ENCODE measurements at places on chromosomes 13 and 19. TPM values are rescaled to one million over a fixed set of nuclear protein-coding genes. Genes with fewer than 3 reads are reported as not detected.

GRCh38 chr13:23965346-23965745 is 68.0 kb upstream of the C1QTNF9B start:
- DNase-seq: no peak

- no peak for DNase-seq
Measured at GRCh38 chr13:83536941-83537340, 345.3 kb downstream of the SLITRK1 start.

GRCh38 chr19:19444681-19445155 is 39.2 kb downstream of the GATAD2A start:
- DNase-seq: no peak

- DNase-seq: no peak
Measured at GRCh38 chr19:47644199-47644598, 35.3 kb downstream of the BICRA start.

- DNase-seq: no peak
Measured at GRCh38 chr13:28047757-28048388, 52.5 kb downstream of the FLT3 start.

DNA sequence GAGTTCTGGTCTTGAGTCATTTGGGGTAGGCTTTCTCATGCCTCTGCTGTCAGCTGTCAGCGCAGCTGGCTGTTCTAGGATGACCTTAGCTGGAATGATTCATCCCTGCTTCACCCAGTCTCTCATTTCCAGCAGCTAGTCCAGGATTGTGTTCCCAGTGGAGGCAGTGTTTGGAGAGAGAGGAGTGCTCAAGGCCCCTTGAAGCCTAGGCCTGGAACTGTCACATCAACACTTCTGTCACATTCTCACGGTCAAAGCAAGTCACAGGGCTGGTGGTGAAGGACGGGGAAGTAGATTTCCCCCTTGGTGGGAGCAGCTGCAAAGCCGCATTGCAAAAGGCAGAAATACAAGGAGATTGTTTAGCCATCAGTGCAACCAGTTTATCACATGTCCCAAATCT is 15.2 kb downstream of the TPT1 start:
- peak; percentile 86 for DNase-seq

- peak; percentile 64 for DNase-seq
Measured at GRCh38 chr13:36275190-36276002, 22.2 kb downstream of the CCDC169 start.

DNA sequence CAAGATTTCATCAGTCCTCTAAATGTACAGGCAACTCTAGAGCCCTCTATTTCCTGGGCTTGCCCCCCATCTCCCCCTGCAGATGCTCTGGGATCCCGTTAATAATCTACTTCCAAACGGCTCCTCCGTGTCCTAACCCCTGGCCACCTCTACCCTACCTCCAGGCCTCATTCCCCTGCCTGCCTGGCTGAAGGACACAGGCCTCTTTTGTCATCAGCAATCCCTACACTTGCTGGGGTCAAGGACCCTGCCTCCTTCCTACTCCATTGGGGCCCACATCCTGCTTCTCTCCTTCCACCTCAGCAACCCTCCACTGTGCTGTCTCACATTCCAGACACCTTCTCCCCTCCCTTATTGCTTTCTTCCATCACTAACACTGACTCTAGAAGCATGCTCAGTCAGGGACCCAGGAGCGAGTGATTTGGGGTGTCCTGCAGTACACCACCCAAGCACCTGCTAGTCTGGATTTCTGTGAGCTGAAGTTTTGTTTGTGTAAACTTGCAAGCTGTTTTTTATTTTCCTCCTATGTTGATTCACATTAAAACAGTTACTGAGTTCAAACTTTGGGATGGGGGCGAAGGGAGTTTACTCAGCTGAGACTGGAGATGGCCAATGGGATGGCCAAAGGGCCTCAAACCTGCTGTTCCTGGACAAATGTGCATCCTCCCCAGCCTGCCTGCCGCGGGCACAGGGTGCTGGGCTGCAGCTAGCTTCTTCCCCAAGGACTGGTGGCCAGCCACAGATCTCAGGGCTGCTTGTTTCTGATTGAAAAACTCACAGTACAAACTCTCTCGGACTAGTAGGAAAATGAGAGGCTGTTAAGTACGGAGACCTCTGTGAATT is 314.7 kb downstream of the FOXO1 start:
- no peak for DNase-seq

DNA sequence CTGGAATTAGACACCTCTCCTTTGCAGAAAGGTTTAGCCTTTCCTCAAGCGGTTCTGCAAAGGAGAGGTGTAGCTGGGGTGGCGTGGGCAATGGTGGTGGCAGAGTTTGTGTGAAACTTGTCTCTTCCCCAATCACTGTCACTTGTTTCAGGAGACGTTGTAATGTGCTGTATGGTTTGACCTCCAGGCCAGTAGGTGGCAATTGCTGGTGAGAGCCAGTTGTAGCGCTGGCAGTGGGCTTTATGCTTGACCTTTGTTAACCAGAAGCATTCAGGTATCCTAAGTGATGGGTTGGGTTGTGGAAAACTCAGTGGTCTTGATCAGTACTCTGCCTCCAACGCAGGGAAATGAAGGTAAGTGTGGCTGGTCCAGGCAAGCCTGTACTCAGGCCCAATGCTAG is 12.7 kb upstream of the LILRA5 start:
- DNase-seq: no peak

DNA sequence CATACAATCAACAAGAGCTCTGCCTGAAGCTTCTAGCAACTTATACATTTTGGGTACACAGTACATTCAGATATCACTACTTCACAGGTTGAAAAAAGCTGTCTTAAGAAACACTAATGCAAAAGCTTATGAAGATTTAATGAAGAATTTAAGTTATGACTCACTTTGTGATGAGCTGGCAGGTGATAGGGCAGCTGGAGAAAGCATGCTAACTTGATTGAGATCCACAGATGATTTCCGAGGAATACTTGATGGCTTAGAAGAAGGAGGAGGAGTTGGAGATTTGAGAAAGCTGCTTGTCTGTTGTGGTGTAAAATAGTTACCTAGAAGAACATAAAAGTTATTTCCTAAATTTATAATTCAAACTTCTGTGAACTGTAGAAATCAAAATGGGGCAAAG is 23.3 kb downstream of the EXOSC8 start:
- no peak for DNase-seq

DNA sequence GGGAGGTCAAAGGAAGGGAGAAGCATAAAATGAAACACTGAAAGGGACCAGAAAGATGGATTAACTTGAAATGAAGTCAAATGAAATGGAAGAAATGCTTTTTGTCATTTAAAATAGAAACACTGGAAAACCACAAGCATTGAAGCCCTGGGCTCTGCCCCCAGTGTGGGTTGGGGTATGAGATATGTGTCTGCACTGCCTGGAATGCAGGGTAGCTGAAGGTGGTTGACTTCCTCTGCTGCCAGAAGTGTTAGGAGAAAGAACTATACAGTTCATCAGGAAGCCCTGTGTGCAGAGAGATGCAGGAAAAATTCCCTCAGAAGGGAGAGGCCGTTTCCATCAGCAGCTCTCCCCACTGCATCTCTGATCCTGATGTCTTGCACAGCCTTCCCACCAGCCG is 69.2 kb downstream of the DHRS12 start:
- no peak for DNase-seq

The RNF17 gene
- polyA plus RNA-seq: 0.30 TPM

The PRR19 gene
- polyA plus RNA-seq: 1.4 TPM

The APLP1 gene
- polyA plus RNA-seq: 13.0 TPM

The TEAD2 gene
- polyA plus RNA-seq: 60.3 TPM

The NUP58 gene
- polyA plus RNA-seq: 28.5 TPM

The SOX1 gene
- not detected for polyA plus RNA-seq

Measured in endothelial cell of umbilical vein (primary cell).